ENCODE measurements at places on chromosomes 2 and 18.

GRCh38 chr2:12442476-12442847 is 274.3 kb upstream of the TRIB2 start:
- no peak for DNase-seq

DNA sequence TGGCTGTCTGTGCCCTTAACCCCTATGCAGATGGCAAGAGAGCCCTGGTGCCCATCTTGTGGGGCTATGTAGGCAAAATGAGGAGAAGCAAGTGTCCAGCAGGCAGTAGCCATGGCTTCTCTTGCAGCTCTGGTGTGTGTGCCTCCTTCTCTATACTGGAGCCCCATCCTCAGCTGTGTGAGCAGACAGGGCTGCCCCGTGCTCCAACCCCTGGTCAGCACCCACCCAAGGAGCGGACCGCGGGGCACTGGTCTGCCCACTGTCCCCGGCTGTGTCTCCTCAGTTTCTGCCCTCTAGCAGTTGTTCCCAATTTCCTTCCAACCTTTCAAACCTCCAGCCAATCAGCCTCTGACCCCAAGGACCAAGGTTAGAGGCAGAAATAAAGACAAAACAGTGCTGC is 134.9 kb upstream of the GLI2 start:
- no peak for DNase-seq

GRCh38 chr2:22604136-22604535 is 780.8 kb upstream of the KLHL29 start:
- DNase-seq: no peak

- DNase-seq: no peak
Observed at GRCh38 chr18:45228796-45229388, 386.4 kb upstream of the SLC14A2 start.

Data from stimulated activated CD8-positive, alpha-beta memory T cell treated with anti-CD3 and anti-CD28 coated beads, Interleukin-4, amount 100 ng/mL, for 4 hours (primary cell).